Suppressor macrophage (primary cell): ENCODE measurements at places on chromosomes 7 and 10.

GRCh38 chr10:112087953-112088456 lies 95.6 kb downstream of the GPAM start:
- no peak for DNase-seq

- DNase-seq: no peak
Observed at GRCh38 chr7:2049111-2049781, 183.5 kb downstream of the MAD1L1 start.

GRCh38 chr7:26451997-26452396 lies 160.3 kb downstream of the SNX10 start:
- DNase-seq: no peak

GRCh38 chr7:29076631-29077030 lies 69.7 kb downstream of the CPVL start:
- DNase-seq: no peak

DNA sequence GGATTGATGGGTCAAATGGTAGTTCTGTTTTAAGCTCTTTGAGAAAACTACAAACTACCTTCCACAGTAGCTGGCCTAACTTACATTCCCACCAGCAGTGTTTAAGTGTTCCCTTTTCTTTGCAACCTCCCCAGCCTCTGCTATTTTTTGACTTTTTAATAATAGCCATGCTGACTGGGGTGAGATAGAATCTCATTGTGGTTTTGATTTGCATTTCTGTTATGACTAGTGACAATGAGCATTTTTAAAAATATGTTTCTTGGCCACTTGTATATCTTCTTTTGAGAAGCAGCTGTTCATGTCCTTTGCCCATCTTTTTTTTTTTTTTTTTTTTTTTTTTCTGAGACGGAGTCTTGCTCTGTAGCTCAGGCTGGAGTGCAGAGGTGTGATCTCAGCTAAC lies 155.2 kb upstream of the BMPER start:
- DNase-seq: no peak

- no peak for DNase-seq
Observed at GRCh38 chr7:53800746-53801145, 741.4 kb upstream of the VSTM2A start.

DNA sequence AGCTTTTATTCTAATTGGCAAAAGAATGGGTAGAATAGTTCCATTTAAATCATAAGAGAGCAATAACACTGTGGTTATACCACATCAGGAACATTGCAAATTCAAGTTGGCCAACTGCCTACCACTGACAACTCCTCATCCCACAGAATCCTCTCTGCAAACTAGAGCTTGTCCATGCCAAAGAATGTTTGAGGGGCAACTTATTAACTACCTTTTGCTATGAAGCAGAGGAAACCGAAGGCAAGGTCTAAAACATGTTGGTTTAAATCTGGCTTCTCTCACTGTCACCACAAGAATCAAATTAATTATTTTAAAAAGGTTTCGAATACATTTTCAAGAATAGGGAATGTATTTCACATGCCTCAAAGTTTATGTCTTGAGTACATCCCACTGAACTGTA lies 36.0 kb downstream of the RHOBTB1 start:
- no peak for DNase-seq

DNA sequence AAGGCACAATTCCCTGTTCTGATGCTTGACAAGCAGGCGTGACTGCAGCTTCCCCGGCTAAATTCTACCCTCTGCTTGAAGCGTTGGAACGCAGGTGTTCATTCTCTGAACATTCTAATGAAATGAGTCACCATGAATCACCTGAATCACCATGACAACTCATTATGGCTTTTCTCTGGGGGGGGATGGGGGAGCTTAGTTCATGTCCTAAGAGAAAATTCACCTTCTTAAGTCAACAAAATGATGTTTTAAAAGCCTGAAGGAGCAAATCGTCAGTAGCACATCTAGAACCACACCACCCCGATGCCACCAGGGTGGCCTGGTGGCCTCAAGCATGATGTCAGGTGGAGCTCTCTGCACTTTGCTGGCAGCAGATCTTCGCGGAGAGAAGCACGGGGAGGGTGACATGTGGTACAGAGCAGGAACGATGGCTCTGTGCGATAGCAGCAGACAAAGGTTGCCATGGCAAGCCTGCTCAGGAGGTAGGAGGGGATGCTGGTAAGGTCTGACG lies 33.7 kb downstream of the DDC start:
- DNase-seq: no peak

- no peak for DNase-seq
Observed at GRCh38 chr10:33709008-33709753, 374.7 kb upstream of the NRP1 start.

DNA sequence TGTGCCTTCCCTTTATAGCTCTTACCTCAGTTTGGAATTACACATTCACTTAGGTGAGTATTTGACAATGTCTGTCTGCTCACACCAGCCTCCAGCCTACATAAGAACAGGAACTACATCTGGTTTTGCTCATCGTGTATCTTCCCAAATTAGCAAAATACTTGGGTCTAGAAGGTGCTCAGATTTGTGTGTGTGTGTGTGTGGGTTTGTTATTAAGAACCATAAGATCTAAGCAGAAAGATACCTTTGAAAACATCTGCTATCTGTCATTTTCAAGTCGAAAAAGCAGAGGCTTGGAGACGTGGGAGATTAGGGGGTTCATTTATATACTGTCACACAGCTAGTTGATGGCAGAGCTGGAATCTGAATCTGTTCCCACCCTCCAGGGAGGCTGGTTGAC lies 14.8 kb upstream of the LAMB4 start:
- no peak for DNase-seq

DNA sequence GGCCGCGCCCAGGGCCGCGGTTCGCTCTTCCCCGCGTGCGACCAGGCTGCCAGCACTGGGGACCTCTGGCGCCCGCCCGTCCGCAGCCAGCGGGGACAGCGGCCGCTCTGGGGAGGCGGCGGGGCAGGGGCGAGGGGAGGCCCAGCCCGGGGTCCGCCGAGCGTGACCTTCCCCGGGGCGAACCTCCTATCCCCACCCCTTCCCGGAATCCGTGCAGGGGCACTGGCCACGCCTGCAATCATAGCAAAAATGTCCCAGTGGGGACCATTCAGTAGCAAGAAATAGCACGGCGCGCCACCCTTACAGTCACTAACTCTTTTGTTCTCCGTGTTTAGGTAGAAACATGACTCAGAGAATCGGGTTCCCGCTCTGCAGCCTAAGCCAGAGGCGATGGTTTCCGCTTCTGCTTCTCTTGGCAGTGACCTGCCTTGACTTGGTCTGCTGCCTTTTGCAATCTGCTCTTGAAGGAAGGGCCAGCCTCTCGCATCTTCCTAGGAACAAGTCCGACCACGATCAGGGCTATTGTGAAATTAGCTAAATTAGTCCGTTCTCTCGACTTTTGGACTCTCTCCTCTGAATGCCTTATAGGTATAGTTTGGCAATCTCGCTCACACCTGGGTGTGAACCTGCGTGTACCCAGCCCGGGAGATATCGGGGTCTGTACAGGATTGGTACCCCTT lies 79.3 kb upstream of the ACBD5 start:
- DNase-seq: peak; percentile 92

DNA sequence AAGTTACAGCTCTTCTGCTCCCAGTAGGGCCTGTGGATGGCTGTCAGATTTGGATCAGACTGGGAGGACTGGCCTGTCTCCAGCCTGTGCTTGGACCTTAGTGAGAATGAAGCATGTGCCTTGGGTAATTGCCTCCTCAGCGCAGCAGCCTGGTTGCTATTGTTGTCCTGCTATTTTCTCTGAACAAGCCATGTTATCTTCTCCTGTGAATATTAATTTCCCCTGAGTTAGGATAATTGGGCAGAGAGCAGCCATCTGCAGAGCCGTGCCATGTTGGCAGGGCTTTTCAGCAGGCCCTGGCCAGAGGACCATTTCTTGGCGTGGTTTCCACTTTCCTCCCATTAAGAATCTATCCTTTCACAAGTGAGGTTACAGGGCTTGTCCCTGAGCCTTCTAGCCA lies 497.3 kb downstream of the SORCS3 start:
- DNase-seq: no peak

GRCh38 chr10:119521443-119522204 lies 20.9 kb downstream of the RGS10 start:
- DNase-seq: peak; percentile 45

- DNase-seq: peak; percentile 16
Observed at GRCh38 chr7:106657085-106657991, 3.6 kb downstream of the CCDC71L start.

GRCh38 chr7:51138123-51139085 lies 178.2 kb downstream of the COBL start:
- DNase-seq: no peak

GRCh38 chr10:6270951-6271350 lies 68.2 kb downstream of the PFKFB3 start:
- DNase-seq: no peak

DNA sequence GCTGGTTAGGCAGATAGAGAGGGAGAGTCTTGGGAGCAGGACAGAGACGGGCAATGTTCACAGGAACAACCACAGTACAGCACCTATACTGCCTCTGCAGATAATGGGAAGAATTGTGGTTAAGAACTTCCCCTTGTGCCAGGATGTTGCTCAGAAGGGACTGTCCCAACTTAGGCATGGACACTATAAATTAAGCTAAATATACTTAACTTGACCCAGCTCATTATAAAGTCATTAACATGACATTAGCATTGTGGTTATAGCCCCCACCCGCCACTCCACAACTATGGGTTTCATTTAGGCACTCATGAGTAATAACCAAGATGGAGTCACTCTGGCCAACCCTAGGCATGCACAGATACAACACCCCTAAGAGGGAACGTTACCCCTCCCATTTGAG lies 310.9 kb upstream of the NRG3 start:
- DNase-seq: no peak

DNA sequence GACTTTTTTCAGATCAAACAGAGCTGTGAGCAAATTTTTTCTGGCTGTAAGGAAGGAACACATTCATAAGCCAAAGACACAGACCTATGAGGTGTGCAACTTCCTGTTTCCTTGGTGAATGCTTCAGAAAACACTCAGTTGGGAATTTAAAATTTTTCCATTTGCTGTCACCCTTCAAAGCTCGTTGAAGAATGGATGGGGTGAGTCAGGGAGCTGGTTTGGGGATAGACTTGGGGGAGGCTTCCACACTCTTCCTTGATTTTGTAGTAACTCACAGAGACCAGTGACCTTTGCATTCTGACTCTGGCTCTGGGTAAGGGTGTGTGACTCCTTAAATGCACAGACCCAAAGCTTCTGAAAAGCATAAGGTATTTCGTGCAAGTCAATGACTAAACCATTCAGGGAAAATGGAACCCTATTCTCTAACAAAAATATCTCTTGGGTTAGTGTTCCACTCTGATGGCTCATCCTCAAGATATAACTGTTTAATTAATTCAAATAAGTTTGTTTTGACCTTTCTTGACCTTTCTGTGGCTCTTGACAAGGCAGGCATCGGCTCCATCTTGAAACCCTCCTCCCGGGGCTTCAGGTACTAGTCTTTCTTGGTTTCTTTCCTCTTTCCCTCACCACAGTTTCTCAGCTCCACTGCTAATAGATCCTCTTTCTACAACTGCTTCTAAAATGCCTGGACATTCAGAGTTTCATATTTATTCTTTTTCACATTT lies 227.8 kb upstream of the INHBA start:
- no peak for DNase-seq

- no peak for DNase-seq
Observed at GRCh38 chr7:102153599-102153946, 133.1 kb upstream of the SH2B2 start.

- DNase-seq: peak; percentile 40
Observed at GRCh38 chr7:36284456-36285090, 105.1 kb upstream of the ANLN start.

DNA sequence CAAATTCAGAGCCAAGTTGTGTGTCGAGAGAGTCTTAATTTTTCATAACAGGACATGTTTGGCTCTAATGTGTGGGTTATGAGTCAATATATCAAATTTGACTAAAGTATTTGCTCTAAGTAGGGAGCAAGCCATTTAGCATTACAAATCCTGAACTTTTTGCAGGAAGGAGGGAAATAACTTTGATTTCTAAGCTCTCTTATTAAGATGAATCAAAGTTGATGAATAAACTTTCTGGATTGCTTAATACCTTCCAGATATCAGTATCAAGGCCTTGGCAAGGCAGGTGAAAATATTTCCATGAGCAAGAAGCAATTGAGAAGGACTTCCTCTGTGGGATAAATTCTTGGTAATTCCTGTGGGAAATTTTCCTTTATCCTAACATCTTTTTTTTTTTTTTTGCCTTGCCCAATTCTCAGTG lies 258.8 kb downstream of the AHR start:
- DNase-seq: no peak

- DNase-seq: no peak
Observed at GRCh38 chr7:13148548-13148947, 461.1 kb downstream of the ARL4A start.

GRCh38 chr7:111384065-111384891 lies 178.0 kb downstream of the IMMP2L start:
- peak; percentile 24 for DNase-seq

GRCh38 chr10:80462981-80463741 lies 9.1 kb downstream of the TSPAN14 start:
- DNase-seq: peak; percentile 73

GRCh38 chr7:45162311-45162845 lies 4.8 kb downstream of the RAMP3 start:
- no peak for DNase-seq

GRCh38 chr7:92758796-92759431 lies 77.5 kb downstream of the CDK6 start:
- DNase-seq: no peak

DNA sequence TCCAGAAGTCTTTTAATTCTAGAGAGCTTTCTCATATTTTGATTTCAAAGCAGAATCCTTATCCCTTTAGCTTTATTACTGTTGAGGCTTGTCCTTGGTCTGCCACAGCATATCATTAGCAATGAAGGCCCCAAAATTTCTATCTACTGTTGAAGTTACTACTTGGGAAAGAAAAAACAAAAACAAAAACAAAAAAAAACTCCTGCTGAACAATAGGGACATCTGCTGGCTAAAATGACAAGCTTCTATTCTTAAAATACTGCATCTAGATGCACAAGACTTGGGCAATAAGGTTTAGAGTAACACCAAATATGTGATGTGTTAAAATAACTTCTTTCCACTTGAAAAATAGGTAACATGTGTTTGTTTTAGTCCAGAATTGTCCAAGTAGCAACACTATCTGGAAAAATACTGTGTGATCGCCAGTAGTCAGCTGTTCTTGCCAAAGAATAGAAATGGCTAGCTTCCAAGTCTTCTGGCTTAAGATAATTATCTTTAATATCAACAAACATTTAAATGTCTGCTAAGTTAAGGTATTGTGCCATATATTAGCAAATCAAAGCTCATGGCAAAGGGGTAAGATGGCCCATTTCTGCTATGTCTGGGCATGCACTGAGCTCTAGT lies 3.8 kb upstream of the DMTF1 start:
- DNase-seq: peak; percentile 8
